ENCODE measurements at places on chromosomes 2 and 18.

- DNase-seq: no peak
Measured at GRCh38 chr2:55877087-55877436, 46.5 kb downstream of the EFEMP1 start.

DNA sequence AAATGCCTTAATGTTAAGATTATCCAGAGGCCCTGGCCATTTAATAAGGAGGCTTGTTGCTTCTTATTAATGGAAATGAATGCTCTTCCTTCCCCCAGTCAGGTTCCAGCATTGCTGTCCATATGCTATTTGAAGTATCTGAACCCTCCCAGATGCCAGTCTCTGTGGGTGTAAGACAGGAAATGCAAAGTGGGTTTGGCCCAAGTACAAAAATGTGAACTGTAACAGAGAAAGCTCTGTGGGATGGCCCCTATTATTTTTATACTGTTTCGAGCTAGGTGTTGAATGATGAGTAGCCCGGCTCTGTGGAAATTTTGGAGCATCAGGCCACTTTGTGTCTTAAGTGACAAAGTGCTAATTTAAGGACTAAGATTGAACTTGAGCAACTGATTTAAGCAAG is 141.0 kb downstream of the UXS1 start:
- no peak for DNase-seq

- no peak for DNase-seq
Measured at GRCh38 chr2:164917296-164917903, 37.9 kb downstream of the SLC38A11 start.

DNA sequence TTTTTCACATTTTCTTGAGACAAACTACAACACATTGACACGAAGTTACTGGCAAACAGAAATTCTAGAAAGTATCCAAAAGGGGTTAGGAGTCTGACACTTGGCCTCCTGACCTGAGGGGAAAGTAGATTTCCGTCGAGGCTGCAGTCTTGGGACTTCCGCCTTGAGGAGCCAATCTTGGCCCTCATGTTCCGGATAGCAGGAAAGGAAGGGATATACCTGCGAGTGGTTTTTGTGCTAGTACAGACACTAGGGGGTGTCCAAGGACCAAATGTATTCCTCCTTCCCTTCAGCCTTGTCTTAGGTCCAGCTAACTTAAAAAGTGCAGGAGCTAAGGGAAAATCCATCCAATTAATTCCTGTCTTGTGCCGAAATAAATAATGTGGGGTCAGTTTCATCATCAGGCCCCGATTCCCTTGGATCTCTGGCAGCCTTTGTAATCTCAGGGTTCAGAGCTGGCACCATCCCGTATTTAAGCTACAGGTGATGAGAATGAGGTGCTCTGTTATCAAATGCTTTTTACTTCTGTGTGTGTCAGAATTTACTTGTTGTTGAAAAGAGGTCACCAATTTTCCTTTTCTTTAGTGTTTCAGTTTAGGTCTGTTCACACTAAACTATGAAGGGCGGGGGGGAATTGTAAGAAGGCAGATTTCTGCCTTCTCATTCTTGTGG is 330.2 kb upstream of the FANCL start:
- no peak for DNase-seq

- no peak for DNase-seq
Measured at GRCh38 chr2:24315669-24316068, 44.7 kb downstream of the ITSN2 start.

DNA sequence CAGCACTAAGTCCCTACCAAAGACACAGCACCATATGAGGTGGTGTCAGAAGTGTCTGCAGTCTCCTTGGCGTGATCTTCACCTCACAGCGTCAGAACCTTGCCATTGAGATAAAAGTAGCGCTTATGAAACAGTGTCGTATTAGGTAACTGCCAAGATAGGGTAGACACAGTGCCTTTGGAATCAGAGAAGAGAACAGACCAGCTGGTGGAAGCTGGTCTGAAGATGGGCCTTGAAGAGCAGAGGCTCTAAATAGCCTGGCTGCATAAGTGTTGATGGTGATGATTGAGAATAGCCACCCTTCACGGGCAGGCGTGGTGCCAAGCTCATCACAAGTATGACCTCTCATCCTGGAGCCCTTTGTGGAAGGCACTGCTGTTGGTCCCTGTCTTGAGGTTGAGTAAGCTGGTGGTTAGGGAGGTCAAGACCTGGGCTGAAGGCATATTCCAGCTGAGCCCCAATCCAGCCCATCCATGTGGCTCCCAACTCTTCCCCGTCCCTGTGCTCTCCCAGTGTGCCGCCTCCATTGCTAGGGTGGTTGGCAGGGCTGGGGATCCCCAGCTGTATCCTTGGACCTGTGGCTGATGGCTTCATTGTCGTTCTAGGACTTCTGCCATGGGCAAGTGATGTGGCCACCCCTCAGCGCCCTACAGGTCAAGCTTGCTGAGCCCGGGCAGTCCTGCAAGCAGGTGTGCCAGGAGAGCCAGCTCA is 187.4 kb downstream of the MGAT5 start:
- DNase-seq: no peak

DNA sequence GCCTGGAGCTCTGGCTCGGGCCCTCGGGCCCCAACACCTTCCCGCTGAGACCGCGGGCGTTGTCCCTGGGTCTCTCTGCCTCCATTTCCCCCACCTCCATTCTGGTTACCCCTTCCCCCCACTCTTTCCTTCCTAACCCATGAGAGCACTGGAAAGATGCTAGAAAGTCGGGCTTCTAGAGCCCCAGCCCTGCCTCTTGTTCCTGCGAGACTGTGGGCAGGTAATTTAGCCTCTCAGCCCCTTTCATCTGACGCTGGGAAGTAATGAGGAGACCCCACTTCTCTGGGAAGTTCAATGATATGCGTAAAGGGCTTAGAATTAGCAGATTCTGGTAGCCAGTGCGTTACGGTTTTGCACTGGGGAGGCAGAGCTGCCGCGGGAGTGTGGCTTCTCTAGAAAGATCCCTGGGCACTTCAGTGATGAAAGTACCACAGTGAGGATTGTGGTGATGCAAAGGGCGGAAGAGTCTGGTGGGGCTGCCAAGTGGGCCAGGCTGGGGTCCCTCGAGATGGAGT is 16.2 kb upstream of the ECEL1 start:
- no peak for DNase-seq

- no peak for DNase-seq
Measured at GRCh38 chr2:159224061-159224813, 62.3 kb downstream of the WDSUB1 start.

- DNase-seq: no peak
Measured at GRCh38 chr2:216399621-216400020, 12.7 kb upstream of the SMARCAL1 start.

DNA sequence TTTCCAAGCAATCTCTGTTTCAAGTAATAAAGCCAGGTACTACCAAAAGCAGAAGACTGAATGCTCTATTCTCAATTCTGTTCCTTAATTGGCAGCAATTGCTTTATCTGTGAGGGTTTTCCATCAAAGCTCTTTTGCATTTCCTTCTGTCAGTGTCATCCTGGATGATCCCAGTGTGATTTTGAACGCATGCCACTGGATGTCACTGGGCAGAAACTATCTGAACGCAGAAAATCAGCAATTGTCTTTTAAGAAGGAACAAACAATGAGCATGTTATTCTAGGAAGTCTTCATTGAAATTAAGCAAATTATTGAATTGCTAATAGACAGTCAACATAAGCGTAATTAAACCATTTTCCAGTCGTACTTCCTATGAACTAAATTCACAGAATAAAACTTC is 259.0 kb upstream of the REG3G start:
- no peak for DNase-seq

DNA sequence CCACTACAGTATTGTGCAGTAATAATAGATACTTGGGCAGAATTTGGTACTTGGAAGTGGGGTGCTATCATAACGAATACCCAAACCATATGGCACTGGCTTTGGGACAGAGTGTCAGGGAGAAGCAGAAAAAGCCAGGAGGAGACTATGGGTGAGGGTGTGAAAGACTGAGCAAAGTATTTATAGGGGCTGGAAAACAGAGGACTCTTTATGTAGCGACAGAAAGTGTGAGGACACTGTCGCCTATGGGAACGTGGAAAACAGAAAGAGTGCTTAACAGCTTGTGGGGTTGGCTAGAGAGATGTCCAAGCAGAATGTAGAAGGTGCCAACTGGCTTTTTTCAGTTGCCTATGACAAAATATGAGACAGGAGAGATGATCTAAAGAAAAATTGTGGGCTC is 40.7 kb upstream of the PLEKHM3 start:
- DNase-seq: no peak

DNA sequence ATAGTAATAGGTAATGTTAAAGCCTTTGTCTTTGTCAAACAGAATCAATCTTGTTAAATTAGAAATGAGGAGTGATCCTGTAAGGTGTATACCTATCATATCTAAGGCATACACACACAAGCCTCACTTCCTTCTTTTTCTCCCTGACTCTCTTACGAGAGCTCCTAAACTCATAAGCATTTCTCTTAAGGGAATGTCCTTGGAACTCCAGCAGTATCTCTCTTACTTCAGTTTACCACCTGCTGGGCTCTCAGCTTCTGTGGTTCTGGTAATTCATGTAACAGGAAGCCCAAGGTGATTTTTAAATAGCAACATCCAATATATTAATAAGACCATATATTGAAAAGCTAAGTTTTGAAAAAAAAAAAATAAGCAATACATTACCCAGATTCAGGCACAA is 85.9 kb downstream of the UBE2E3 start:
- DNase-seq: no peak

DNA sequence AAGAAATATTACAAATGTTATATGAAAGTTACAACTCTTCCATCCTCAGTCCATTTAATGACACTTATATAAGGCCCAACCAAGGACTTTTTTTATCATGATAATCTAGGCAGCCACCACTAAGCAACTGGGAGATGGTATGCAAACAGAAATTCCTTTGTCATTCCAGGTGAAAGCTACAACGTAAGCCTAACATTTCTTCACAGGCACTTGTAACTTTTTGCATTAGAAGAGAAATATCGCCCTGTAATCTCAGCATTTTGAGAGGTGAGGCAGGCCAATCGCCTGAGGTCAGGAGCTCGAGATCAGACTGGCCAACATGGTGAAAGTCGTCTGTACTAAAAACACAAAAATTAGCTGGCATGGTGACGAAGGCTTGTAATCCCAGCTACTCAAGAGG is 581.2 kb upstream of the SLC8A1 start:
- DNase-seq: no peak

DNA sequence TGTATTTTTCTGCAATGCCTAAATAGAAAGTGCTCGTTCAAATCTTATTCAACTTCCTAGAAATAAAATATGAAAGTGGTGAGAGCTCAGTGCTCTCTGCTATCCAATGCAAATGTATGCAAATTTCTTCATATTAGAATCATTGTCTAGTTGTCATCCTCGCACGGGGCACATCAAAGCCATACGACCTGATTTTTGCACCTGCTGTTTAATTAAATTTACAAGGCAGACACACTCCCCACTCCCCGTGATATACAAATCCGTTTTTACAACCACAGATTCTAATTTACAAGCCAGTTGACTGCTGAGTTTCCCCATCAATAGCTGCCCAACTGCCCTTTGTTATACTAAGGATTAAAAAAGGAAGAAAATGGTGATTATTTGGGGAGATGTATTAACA is 284.6 kb downstream of the RNF144A start:
- DNase-seq: no peak

- no peak for DNase-seq
Measured at GRCh38 chr2:174711206-174711605, 53.1 kb downstream of the CHRNA1 start.

DNA sequence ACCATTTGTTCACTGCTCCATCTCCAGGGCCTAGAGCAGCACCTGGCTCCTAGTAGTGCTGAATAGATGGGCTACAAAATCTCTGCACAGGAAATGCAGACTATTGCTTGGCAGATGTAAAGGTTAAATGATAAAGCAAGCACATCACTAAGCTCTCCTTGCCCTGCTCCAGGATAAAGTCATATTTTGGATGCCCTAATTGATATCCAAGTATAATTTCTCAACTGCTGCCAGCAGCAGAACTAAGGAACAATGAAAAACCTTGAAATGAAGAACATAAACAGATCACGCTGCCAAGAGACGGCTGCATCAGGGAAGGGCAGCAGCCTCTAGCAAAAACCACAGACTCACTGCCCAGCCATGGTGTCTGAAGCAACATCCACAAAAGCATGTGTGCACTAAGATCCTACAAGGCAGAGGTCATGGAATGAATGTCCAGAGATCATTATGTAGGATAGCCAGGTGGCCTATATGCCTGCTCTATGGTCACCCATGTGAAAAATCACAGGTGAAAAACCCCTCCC is 134.7 kb downstream of the TMEM163 start:
- no peak for DNase-seq

- DNase-seq: no peak
Measured at GRCh38 chr2:72273384-72273783, 125.7 kb upstream of the CYP26B1 start.

DNA sequence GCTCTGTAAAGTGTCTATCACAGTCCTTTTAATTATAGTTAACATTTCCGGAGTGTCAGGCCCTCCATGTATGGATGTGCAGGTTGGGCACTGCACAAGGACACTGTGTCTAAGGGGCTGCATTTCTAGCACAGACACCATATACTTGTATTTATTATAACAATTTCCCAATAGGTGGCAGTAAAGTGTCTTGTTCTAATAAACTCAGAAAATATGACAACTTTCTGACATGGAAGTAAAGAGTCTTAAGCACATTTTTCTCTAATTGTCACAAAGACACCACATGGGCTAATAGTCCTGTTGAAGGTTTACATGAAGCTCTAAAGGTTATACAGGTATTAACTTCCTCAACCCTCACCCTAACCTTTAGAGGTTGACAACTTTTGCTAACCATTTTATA is 156.6 kb downstream of the DYSF start:
- DNase-seq: no peak

- DNase-seq: no peak
Measured at GRCh38 chr2:202774104-202774503, 97.5 kb downstream of the ICA1L start.

- no peak for DNase-seq
Measured at GRCh38 chr2:178404368-178404767, 46.6 kb downstream of the PRKRA start.

- peak; percentile 1 for DNase-seq
Measured at GRCh38 chr18:61893971-61894750, 1.4 kb upstream of the RNF152 start.
